Activated T-cell treated with anti-CD3 and anti-CD28 coated beads, Interleukin-2, amount 50 U/mL, for 72 hours (primary cell): ENCODE measurements at places on chromosomes 13 and 19. TPM values are rescaled to one million over a fixed set of nuclear protein-coding genes. Genes with fewer than 3 reads are reported as not detected.

- peaks cover 4% of the 10 kb centered on the region for H3K36me3 ChIP-seq
- no peak overlapping the region for H3K27ac ChIP-seq
- DNase-seq: no peak
- H3K4me1 ChIP-seq: no peaks in the 10 kb centered on the region
- H3K27me3 ChIP-seq: no peaks in the 10 kb centered on the region
Observed at GRCh38 chr19:18131841-18132596, 20.9 kb upstream of the PIK3R2 start.

- H3K4me3 ChIP-seq: no peak overlapping the region
- H3K27me3 ChIP-seq: no peaks in the 10 kb centered on the region
- no peaks in the 10 kb centered on the region for H3K36me3 ChIP-seq
- H3K4me1 ChIP-seq: no peaks in the 10 kb centered on the region
- no peak for DNase-seq
Observed at GRCh38 chr19:29634002-29634401, 27.9 kb downstream of the POP4 start.

DNA sequence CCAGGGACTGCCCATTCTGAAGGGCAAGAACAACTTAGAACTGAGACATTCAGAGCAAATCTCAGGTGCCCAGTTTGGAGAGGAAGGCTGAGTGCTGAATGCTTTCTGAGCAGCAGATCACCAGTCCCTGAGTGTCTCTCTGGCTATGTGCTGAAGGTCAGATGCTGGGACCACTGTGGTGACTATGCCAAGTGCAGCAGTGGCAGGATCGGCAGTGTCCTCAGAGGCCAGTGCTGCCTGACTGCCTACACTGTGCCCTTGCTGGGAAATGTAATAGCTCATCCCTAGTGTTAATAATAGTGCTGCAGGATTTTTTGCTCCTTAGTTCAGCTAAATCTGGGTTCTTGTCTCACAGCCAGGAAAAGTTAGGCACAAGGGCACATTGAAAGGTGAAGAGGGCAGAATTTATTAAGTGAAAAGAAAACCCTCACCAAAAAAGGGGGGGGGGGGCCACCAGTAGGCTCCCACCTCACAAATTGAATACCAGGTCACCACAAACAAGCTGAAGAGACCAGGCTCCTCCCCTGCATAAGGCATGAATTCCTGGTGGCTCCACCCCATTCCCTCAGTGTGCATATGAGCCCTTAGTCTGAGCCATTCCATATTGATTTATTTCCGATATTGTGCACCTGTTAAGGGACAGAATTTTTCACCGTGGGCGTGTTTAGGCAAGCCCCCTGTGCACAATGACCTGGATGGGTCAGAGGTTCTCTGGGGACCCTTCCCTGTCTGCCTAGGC is 18.5 kb downstream of the RFXAP start:
- H3K27ac ChIP-seq: no peak overlapping the region
- DNase-seq: no peak
- no peaks in the 10 kb centered on the region for H3K4me1 ChIP-seq

- no peak overlapping the region for H3K4me3 ChIP-seq
- H3K27ac ChIP-seq: no peak overlapping the region
- H3K36me3 ChIP-seq: no peaks in the 10 kb centered on the region
- no peaks in the 10 kb centered on the region for H3K27me3 ChIP-seq
Observed at GRCh38 chr13:103883698-103884097, 817.5 kb upstream of the SLC10A2 start.

DNA sequence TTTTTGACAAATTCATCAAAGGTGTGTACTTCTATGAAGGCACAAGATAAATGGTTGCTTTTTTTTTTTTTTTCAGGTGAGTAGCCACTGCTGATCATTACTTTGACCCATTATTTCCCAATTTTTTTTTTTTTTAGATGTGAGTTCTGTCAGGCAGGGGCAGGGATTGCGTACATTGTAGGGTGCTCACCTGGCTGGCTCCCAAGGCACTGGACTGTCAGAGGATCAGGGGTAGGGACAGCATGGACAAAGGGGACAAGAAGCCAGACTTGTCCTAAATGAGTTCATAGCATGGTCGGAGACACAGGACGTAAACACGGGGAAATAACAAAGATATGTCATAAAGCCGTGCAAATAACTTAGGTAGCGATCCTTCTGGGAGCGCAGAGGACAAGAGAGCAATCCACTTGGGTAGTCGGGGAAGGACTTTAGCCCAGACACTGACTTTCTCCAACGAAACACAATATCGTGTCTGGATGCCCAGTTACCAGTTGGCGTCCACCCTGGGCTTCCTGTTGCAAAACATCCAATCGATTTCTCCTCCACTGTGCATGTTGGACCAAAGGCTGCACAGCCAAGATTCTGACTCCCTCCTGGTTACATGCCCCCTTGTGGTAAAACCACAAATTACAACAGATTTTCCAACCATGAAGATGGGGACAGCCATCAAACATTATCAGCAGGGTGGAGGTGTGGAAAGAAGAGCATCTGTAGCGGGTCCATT is 27.5 kb upstream of the KATNAL1 start:
- DNase-seq: peak; percentile 21
- H3K27ac ChIP-seq: no peak overlapping the region
- H3K36me3 ChIP-seq: no peaks in the 10 kb centered on the region
- H3K4me3 ChIP-seq: no peak overlapping the region

DNA sequence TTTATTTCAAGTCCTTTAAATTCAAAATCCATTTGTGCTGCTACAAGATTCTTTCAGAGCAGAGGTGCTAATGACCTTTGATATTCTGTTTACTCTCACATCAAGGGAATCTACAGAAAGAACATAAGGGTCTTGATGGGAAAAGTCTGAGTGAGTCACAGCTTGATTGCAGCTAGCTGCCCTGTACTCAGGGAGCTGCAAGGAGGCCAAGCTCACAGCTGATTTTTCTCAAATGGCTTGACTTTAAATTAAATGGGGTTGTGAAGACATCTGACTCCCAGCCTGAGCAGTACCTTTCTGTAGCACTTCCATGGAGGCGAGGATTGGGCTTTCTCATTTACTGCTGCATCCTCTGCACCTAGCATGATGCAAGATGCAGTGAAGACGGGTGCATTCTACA is 62.5 kb downstream of the RAP2A start:
- H3K36me3 ChIP-seq: peaks cover 1% of the 10 kb centered on the region
- no peaks in the 10 kb centered on the region for H3K4me1 ChIP-seq
- no peak overlapping the region for H3K4me3 ChIP-seq
- H3K27me3 ChIP-seq: no peaks in the 10 kb centered on the region

The GJB2 gene
- 1.8 TPM for total RNA-seq

GRCh38 chr13:41658057-41658661 is 200.8 kb downstream of the RGCC start:
- H3K27ac ChIP-seq: no peak overlapping the region
- peaks cover 21% of the 10 kb centered on the region for H3K4me1 ChIP-seq
- H3K27me3 ChIP-seq: no peaks in the 10 kb centered on the region
- H3K36me3 ChIP-seq: no peaks in the 10 kb centered on the region

The CYP4F8 gene
- not detected for total RNA-seq

DNA sequence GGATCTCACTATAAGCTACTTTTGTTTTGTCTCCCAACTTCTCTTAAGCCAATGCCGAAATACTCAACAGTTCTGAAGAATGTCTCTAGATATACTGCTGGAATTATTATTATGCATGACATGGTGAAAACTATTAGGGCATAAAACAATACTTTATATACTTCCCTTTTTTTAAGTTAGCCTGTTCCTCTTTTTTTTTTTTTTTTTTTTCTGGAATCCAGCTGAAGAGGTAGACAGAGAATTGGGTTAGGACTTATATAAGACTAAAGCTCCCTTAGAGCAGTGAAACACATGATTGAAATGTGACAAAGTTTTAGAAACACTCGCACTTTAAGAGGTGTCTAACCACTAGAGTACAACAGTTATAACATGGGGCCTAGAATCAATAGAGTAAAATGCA is 850.9 kb upstream of the PCDH9 start:
- H3K27ac ChIP-seq: no peak overlapping the region
- no peak for DNase-seq
- H3K36me3 ChIP-seq: no peaks in the 10 kb centered on the region
- no peaks in the 10 kb centered on the region for H3K27me3 ChIP-seq

- no peak overlapping the region for H3K4me3 ChIP-seq
- no peaks in the 10 kb centered on the region for H3K36me3 ChIP-seq
- no peak overlapping the region for H3K27ac ChIP-seq
- H3K4me1 ChIP-seq: no peaks in the 10 kb centered on the region
- H3K27me3 ChIP-seq: no peaks in the 10 kb centered on the region
- no peak for DNase-seq
Observed at GRCh38 chr13:107743100-107743499, 472.2 kb downstream of the LIG4 start.

- H3K27ac ChIP-seq: no peak overlapping the region
- no peak overlapping the region for H3K4me3 ChIP-seq
- no peaks in the 10 kb centered on the region for H3K27me3 ChIP-seq
- H3K4me1 ChIP-seq: no peaks in the 10 kb centered on the region
Observed at GRCh38 chr13:61021838-61022237, 393.8 kb downstream of the PCDH20 start.

- DNase-seq: no peak
- no peak overlapping the region for H3K27ac ChIP-seq
- peaks cover 17% of the 10 kb centered on the region for H3K4me1 ChIP-seq
- H3K36me3 ChIP-seq: no peaks in the 10 kb centered on the region
Observed at GRCh38 chr13:43072394-43072793, 49.0 kb downstream of the DNAJC15 start.

The COL4A2 gene
- total RNA-seq: not detected

GRCh38 chr19:46726971-46727501 is 10.1 kb upstream of the PRKD2 start:
- no peaks in the 10 kb centered on the region for H3K27me3 ChIP-seq
- no peak for DNase-seq
- no peak overlapping the region for H3K27ac ChIP-seq
- H3K4me1 ChIP-seq: peaks cover 32% of the 10 kb centered on the region

- no peaks in the 10 kb centered on the region for H3K27me3 ChIP-seq
- peaks cover 67% of the 10 kb centered on the region for H3K4me1 ChIP-seq
- DNase-seq: no peak
Observed at GRCh38 chr13:99074693-99075092, 96.8 kb upstream of the DOCK9 start.

DNA sequence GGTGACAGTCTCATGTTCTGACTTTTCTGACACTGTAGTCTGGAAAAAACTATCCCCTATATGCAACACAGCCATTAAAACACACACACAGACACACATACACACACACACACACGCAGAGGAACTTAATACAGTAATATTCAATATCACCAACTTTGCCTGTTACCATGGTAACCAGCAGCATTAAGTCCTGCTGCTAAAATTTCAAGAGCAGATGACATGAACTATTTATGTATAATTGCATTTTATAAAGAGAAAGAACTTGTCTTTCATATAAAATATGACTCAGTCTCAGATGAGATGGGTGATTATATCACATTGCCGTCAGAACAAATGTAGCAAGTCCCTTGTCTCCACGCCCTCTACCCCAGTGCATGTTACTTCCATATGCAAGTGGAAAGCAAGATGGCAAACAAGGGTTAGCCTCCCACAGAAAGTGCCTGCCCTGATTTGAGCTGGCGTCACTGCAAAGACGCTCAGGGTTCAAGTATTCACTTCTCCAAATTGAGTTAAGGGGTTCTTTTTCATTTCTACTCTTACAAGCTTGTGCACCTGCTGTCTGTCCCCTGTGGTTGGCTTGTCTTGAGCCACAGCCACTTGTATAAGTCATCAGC is 576.8 kb downstream of the UQCRFS1 start:
- H3K4me3 ChIP-seq: no peak overlapping the region
- H3K36me3 ChIP-seq: no peaks in the 10 kb centered on the region
- H3K4me1 ChIP-seq: peaks cover 10% of the 10 kb centered on the region
- no peak for DNase-seq
- no peak overlapping the region for H3K27ac ChIP-seq

The RFPL4A gene
- total RNA-seq: not detected

The CCDC122 gene
- 2.5 TPM for total RNA-seq

DNA sequence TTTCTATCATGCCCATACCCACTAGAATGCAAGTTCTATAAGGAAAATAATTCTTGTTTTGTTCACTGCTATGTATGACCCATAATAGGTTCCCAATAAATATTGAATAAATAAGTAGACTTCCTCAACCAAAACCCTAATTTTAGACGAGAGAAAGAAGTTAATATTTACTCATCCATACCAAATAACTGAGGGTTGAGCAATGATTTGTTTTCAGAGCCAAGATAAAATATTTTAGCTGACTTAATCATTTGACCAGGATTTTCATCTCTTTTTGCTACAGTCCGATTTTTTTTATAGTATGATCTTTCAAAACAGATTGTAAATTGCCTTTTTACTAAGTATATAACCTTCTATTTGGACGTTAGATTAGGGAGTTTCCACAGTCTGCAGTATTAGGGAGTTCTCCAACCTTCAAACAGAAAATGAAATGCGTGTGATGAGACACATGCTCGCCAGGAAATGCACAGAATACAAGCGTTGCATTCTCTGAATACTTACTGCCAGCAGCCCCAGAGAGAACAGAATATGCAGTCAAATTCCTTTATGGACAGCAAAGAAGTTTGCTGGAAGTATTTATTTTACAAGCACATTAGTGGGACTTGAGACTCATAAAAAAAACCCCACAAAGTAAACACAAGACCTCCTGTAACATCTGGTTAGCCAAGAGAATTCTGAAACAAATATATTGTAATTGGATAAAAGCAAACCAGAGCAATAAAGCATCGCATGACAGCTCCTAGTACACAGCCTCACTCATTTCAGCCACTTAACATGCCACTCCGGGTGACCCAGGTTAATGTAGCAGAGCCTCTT is 230.0 kb downstream of the MYO16 start:
- H3K4me1 ChIP-seq: no peaks in the 10 kb centered on the region
- H3K27me3 ChIP-seq: peaks cover 22% of the 10 kb centered on the region
- no peak for DNase-seq

DNA sequence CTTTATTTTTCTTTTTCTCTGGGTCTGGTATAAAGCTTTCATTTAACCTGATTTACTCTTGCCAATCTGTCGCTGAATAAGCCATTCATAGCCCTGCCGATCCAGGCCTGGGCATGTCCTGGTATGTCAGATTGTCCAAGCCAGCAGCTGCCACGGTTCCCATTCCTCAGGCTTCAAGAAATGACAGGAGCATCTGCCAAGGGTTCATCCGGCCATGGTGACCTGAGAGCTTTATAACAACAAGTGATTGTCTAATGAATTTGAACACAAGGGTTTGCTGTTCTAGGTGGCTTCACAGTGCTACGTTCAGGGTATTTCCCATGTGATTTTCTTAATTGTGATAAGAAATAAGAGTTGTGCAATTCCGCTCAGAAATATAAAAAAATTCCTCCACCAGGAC is 20.0 kb downstream of the PNMA8A start:
- peaks cover 29% of the 10 kb centered on the region for H3K27me3 ChIP-seq
- no peaks in the 10 kb centered on the region for H3K36me3 ChIP-seq
- no peaks in the 10 kb centered on the region for H3K4me1 ChIP-seq
- no peak for DNase-seq
- no peak overlapping the region for H3K4me3 ChIP-seq
